ENCODE measurements at places on chromosomes 12 and 14.

DNA sequence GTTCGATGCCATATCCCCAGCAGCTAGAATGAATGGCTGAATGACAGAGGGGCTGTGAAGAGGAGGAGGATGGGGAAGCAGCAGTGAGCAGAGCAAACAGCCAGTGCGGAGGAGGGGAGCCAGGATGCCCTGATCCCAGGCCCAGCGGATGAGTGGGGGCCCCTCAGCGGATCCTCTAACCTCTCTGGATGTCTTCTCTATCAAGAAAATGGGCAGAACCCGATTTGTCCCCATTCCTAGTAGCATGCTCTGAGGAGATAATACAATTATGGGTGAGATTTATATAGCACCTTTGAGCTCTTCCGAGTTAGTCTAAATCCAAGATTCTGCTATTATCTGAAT, 30.0 kb upstream of the RPLP0 start:
- DNase-seq: no peak

GRCh38 chr14:38958589-38958988, 144.4 kb downstream of the SEC23A start:
- peak; percentile 5 for DNase-seq

DNA sequence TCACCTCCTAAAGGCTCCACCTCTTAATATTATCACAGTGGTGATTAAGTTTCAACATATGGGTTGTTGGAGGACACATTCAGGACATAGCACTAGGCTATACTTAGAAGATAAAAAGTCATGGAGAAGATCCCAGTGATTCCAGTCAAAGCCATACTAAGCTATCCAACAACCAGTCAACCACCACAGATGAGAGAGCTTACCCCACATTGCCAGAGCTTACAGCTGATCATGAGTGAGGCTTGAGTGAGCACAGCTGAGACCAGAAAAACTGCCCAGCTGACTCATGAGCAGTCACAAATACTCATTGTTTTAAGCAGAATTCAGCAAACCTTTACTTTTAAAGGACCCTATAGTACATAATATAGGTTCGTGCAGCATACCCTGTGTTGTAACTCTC, 85.1 kb downstream of the DRAM1 start:
- no peak for DNase-seq

DNA sequence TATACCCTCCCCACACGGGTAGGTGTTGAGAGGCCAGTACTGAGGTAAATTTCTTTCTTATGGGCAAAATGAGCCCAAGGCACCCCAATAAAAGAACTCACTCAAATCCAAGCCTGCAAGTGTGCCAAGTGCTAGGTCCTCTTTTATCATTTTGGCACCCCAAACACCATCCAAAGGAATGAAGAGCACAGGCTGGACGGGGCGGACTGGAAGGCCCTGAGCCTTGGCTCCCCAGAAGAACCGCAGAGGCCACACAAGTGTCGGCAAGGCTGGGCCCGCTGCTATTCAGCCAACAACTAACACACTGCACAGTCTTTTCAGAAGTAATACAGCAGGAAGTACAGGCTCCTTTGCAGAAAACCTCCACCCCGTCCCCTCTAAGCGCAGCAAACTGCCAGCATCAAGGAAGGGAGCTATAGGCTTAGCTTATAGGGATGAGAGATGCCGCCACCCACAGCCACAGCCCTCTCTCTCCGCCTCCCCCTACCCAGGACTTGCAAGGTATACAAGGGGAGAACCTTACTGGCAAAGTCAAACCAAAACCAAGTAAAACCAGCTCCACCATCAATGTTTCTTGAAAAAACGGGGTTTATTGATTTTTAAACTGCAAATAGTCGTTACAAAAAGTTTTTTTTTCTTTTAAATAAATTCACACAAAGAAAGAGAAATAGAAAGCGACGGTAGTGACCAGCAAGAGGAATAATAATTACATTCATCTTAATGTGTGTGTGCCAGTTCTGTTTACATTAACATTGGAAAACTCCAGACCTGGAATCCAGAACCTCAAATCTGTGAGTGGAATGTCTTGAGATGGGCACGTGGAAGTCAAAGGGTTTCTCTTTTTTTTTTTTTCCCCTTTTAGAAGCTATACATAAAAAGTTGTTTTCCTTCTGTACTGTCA, 5.5 kb downstream of the ZFP36L1 start:
- peak; percentile 29 for DNase-seq

DNA sequence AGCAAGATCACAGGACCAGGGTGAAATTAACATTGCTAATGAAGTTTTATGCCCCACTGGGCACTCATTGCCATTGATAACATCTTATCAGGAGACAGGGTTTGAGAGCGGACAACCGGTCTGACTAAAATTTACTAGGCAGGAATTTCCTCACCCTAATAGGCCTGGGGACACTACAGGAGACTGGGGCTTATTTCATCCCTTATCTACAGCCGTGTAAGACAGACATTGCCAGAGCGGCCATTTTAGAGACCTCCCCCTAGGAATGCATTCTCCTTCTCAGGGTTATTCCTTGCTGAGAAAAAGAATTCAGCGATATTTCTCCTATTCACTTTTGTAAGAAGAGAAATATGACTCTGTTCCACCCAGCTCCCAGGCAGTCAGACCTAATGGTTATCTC, 8.3 kb downstream of the OR4K17 start:
- DNase-seq: no peak

DNA sequence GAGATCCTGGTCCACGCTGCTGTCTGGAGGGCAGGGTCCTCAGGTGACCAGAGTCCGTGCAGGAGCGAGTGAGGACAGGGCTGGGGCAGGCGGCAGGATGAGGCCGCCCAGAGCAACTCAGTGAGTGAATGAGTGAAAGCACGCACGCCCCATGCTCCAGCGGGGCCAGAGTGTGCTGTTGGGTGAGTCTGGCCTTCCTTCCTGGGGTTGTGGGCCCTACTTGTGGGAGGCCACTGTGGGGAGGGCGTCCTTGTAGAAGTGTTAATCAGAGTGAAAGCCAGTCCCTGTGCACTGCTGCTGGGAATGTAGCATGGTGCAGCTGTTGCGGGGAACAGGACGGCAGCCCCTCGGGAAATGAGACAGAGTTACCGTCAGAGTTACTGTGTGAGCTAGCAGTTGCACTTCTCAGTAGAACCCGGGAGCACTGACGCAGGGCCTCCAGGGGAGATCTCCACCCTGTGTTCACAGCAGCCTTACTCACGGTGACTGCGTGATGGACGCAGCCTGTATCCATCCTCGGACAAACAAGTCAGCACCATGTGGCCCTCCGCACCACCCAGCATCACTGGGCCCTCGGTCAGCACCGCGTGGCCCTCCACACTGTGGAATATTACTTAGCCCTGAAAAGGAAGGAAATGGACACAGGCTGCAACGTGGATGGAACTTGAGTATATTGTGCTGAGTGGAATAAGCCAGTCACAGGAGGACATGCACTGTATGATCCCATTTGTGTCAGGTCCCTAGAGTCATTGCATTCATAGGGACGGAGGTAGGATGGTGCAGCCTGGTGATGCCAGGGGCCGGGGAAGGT, 22.1 kb downstream of the PACS2 start:
- no peak for DNase-seq

DNA sequence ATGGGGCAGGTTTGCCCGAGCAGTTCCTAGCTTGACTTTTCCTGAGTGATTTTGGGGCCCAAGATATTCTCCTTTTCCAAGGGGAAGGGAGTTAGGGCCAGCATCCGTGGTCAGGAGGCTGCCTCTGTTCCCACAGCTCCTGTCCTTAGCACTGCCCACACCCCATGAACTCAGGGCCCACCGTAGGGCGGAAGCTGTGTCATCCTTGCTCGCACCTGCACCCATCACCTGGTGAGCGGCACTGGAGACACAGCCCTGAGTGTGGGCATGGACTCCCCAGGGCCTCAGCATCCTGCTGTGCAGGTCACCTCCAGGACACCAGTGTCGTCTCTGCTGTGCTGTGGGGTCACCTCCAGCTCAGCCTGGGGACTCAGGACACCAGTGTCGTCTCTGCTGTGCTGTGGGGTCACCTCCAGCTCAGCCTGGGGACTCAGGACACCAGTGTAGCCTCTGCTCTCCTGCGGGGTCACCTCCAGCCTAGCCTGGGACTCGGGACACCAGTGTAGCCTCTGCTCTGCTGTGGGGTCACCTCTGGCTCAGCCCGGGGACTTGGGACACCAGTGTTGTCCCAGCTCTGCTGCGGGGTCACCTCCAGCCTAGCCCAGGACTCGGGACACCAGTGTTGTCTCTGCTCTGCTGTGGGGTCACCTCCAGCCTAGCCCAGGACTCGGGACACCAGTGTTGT, 322.9 kb downstream of the ADGRD1 start:
- no peak for DNase-seq

- peak; percentile 21 for DNase-seq
These were observed 161.2 kb downstream of the RERGL start for GRCh38 chr12:17928708-17929366.

DNA sequence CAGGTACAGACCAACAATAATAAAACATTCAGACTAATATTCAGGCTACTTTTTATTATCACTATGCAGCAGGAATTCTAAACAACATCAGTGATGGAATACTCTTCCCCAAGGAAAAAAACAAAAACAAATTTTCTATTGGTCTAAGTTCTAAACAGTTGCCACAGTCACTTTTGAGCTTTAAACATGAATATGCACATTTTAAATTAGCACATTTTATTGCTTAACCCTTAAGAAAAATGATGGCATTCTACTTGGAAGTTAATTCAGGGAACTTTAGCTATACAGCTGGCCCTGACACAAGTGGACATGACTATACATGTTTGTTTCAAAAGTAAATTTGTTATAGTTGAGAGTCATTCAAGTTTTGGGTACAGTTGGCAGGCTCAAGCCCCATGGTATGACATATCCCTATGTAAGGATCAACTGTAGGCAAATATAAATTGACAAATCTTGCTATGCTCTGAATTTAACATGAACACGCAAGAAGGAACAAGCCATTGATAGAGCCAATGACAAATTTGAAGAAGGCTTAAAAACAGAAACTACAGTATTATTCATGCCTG, 224.3 kb upstream of the AMIGO2 start:
- no peak for DNase-seq

DNA sequence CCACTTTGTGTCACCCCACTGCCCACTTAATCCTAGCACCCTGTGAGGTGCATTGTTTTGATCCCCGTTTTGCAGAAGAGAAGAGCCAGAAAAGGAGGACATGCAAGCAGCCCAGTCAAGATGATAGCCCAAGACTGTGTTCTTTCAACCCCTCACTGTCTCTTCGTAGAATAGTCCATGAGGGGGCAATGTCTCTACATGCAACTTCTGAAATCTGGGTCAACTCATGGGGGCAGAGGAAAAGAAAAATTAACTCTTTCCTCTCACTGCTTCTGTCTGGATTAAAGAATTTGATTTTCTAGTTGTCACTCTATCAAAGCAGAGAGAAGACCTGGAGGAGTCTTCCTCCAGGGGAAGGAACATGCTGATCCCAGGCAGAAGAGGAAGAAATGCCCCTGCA, 229.6 kb upstream of the NOS1 start:
- DNase-seq: no peak

DNA sequence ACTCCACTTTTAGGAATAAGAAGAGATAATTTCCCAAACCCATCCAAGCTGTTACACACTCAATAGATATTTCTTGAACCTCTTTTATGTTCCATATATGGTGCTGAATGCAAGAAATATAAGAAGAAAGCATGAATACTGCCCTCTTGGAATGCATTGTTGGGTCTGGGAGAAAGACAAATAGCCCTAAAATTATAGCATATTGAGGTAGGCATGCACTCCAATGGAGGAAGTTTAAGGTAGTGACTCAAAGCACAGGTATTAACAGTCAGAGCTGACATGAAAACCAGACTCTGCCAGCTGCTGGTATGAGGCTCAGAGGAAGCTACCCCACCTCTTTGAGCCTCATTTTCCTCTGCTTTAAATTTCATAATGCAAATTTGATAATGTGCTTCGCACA, 261.3 kb upstream of the NOS1 start:
- DNase-seq: no peak

GRCh38 chr14:68232300-68233055, 412.9 kb downstream of the RAD51B start:
- DNase-seq: peak; percentile 99

GRCh38 chr12:103456006-103456405, 39.8 kb downstream of the C12orf42 start:
- no peak for DNase-seq

GRCh38 chr12:74515849-74516248, 21.8 kb upstream of the ATXN7L3B start:
- DNase-seq: no peak

DNA sequence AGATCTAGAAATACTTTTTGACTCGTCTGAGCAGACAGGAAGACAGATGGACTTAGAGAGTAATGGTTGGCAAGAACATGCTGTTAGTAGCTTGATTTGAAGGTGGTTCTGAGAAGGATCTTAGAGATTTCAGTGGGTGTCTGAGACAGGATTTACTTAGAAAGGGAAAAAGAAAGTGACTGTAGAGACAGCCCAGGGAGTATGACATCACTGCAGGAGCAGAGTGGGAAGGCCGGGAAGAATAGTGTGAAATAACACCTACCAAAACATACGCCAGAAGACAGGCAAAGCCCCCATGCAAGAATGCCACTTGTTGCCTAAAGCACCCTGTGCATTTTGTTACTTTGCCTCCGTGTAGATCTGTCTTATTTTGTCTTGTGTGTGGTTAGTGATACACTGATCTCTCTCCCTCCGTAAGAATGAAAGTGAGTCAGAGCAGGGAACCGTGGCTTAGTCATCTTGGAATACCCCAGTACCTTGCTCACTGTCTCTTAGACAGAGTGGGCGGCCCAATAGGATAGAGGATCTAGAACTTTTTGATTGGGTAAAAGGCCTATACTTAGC, 161.3 kb upstream of the IFNG-AS1 start:
- peak; percentile 97 for DNase-seq

DNA sequence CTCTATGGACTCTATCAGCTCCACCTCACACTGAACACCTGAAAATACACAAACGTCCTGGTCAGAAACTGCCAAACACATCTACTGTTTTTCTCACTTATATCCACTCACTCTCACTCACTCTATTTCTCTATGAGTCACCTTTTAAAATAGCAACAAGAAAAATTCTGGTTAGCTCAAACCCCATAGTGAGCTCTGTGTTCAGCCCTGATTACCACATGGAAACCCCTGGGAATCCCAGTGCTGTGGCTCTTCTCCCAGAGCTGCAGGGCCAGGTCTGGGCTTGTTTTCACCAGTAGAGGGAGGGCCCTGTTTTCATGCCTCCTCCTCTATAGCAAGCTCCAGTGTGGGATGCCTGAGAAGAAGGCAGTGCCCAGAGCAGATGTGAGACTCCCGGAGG, 1126.1 kb downstream of the TMEM121 start:
- no peak for DNase-seq

GRCh38 chr14:20341646-20342045, 1.8 kb upstream of the PARP2 start:
- no peak for DNase-seq

All from EH (cell line).